ENCODE measurements at places on chromosomes 4 and X.

- peak; percentile 39 for DNase-seq
Observed at GRCh38 chrX:129665916-129666644, 11.3 kb upstream of the APLN start.

DNA sequence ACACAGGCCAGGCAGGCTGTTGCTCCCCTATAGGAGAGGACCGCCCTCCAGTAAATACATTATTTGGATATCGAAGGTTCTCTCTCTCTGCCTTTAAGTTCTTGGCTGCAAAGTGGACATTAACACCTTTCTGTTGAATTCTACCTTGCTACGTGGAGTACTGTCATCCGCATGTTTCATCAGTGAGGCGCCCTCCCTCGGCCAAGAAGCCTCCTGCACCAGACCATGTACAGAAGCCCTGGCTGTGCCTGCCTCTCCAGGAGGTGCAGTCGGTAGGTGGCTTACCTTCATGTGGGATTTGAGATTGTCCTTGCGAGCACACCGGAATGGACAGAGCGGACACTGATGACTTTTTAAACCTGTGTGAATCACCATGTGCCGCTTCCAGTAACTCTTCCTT is 46.7 kb downstream of the ZNF827 start:
- DNase-seq: no peak

DNA sequence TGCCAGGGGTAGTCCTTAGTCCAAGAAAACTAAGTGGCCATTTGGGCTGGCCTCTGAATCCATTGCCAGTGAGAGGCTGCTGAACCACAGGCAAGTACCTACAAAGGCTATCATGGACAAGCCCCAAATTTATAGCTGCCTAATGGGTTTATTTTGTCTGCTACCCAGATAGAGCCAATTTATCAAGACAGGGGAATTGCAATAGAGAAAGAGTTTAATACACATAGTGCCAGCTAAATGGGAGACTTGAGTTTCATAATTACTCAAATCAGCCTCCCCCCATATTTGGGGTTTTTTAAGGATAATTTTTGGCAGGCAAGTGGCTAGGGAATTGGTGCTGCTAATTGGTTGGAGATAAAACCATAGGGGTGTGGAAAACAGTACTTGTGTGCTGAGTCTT is 73.1 kb upstream of the BMP2K start:
- DNase-seq: no peak

GRCh38 chrX:53695946-53696549 is 9.5 kb upstream of the HUWE1 start:
- DNase-seq: no peak

GRCh38 chr4:157423526-157424020 is 203.0 kb downstream of the GRIA2 start:
- no peak for DNase-seq

GRCh38 chr4:106358899-106359298 is 9.7 kb downstream of the GIMD1 start:
- no peak for DNase-seq

- no peak for DNase-seq
Observed at GRCh38 chrX:133601116-133601515, 185.8 kb upstream of the GPC4 start.

GRCh38 chr4:101512416-101512815 is 165.1 kb upstream of the PPP3CA start:
- DNase-seq: no peak

DNA sequence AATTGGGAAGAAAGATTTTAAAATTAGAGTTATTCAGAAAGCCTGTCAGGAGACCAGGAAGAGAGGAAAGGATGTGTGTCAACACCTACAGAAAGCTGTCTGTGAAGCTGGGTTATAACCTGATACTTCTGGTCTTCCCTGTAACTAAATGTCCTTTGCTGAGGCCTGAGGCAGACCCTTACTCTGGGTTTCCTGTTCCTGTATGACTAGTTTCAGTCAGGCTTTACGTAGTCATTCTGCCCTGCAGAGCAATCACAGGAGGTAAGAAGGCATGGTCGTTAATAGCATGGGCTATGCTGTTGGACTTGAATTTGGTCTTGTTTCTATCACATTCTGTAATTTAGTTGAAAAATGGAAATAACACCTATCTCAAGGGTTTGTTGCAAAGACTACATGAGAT is 110.5 kb upstream of the IGFBP7 start:
- DNase-seq: no peak

- no peak for DNase-seq
Observed at GRCh38 chr4:87213421-87214075, 6.9 kb downstream of the KLHL8 start.

DNA sequence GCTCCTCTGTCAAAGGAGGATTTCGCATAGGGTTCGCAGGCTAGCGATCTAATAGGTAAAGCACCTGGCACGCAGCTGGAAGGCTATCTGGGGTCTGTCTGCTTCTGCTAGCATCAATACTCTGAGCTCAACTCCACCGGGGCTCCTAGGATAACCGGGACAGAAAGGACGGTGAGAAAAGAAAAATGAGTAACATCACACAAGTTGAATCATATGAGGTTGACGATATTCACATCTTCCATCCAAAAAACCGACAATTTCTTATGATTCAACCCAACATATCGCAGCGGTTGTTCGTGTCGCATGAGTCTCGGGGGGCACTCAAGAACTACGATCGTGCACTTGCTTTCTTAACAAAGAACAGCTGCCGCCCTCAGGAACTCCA is 1.8 kb downstream of the PROM1 start:
- DNase-seq: no peak

DNA sequence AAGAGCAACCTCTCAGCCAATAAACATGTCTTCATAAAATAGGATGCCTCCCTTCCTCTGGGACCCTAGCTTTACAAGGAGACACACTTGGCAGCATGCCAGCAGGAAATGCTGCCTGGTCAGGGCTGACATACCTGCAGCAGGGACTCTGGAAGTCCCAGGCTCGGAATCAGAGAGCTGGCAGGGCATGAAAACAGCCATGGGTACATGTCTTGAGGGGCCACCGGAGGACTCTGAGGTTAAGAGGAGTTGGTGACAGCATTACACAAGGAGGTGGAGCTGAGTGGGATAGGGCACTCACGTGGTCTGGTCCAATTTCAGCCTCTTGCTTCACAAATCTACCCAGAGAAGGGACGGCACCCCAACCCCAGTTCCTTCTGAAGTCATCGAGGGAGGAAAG is 15.7 kb downstream of the MSX1 start:
- DNase-seq: no peak

- no peak for DNase-seq
Observed at GRCh38 chr4:155762334-155762733, 3.5 kb downstream of the GUCY1B1 start.

- no peak for DNase-seq
Observed at GRCh38 chr4:148634476-148634875, 192.3 kb upstream of the NR3C2 start.

- no peak for DNase-seq
Observed at GRCh38 chr4:75654905-75655304, 18.3 kb downstream of the G3BP2 start.

All from skeletal muscle cell (primary cell).